Fibroblast of upper back skin (primary cell): ENCODE measurements at places on chromosomes 13 and 19.

GRCh38 chr13:63149375-63149774 is 1733.7 kb upstream of the PCDH20 start:
- no peak for DNase-seq

- no peak for DNase-seq
Observed at GRCh38 chr13:23644126-23644419, 73.9 kb downstream of the TNFRSF19 start.

GRCh38 chr13:65642996-65643395 is 1587.1 kb downstream of the PCDH9 start:
- no peak for DNase-seq

GRCh38 chr19:58408152-58409009 is at the start of gene ZNF584:
ZNF584 (plus strand) TSS chr19:58408649; CDS start chr19:58409148, 499 bp downstream.
- DNase-seq, result peak; percentile 96

DNA sequence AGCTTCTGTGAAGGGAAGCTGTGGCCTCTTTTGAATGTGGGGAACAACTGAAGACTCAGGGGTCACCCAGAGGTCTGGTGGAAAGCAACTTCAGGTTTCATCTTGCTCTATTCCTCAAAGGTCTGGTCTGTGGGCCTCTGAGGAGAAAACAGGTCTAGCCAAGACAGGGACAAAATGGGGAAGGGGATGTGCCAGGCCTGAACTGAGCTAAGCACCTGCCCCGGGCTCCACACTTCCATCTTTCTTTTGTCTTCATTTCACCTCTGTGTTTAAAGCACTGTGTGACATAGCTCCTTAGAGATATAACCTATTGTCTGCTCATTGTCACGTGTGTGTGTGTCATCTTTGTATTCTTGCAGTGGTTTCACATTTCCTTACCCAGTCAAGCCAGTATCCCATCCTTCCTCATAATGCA is 19.9 kb upstream of the GDF15 start:
- DNase-seq, result no peak

- DNase-seq, result no peak
Observed at GRCh38 chr19:18488838-18489626, 32.8 kb downstream of the ELL start.

GRCh38 chr19:7272856-7273578 is 21.2 kb downstream of the INSR start:
- peak; percentile 49 for DNase-seq

DNA sequence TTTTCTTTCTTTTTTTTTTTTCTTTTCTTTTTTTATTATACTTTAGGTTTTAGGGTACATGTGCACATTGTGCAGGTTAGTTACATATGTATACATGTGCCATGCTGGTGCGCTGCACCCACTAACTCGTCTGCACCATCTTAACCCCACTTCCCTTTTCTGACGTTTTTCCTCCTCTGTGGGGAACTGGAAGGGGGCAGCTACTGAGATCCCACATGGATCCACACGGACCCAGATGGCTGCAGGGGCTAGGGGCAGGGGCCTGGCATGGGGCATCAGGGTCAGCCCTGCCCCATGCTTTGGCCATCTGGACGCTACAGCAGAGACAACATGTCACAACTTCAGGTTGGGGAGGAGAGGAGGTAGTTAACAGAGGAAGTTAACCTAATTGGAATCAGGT is 54.3 kb downstream of the RUBCNL start:
- DNase-seq, result no peak

DNA sequence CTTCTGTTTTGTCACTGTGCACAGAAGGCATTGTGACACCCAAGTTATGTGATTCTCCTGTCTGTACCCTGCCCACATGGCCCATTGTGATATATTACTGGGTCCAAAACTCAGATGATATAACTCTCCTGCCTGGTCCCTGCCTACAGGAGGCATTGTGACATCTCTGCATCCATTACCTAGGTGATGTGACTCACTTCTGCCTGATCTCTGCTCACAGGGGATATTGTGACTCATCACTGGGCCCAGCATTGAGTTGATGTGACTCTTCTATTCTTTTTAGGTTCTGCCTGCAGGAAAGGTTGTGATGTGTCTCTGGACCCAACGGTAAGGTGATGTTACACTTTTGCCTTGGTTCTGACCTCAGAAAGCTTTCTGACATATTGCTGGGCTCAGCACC is 67.9 kb upstream of the ZNF724 start:
- no peak for DNase-seq

DNA sequence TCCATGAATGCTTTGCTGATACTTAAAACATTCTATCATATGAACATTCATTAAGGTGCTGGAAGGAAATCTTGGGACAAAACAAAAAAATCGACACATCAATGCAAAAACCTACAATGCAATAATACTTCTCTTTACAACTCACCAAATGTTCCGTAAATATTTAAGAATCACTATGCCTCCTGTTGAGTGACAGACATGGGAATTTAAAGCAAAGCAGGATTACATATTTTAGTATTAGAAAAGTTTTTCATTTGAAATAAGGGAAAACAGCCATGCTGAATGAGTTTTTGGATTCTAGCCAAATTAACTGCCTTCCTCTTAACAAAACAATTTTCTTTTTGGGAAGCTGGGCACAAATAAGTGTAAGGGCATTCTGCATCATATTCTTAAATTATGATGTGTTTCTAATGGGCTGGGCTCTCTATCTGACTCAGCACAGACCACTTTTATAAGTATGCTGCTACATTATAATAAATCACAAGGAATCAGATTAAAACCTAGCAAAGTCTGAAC is 93.7 kb downstream of the RBM26 start:
- no peak for DNase-seq

- DNase-seq, result no peak
Observed at GRCh38 chr19:16335226-16335625, 10.6 kb downstream of the KLF2 start.

GRCh38 chr13:105491345-105491744 is 1044.1 kb downstream of the EFNB2 start:
- no peak for DNase-seq

- DNase-seq, result peak; percentile 62
Observed at GRCh38 chr13:76330761-76331160, 555.4 kb downstream of the KCTD12 start.

- DNase-seq, result peak; percentile 35
Observed at GRCh38 chr13:98478189-98479129, 98.4 kb downstream of the STK24 start.

DNA sequence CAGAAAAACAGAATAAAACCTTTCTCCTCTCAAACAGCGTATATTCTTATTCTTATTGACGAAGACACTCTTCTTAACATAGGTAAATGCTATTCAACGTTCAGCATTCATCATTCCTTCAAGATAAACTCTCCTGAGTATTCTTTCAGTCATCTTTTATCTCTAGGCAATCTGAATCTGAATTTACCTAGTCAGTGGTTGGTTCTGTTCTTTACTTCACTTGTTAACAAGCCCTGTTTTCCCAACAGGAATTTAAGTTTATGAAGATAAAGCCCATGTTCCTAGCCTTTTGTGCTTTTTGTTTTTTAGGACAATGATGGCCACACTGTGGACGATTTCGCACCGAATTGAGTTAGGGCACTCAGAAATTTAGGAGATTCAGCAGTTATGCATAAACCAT is 3.2 kb downstream of the ELF1 start:
- no peak for DNase-seq

- no peak for DNase-seq
Observed at GRCh38 chr19:2548966-2549365, 73.0 kb downstream of the GADD45B start.

DNA sequence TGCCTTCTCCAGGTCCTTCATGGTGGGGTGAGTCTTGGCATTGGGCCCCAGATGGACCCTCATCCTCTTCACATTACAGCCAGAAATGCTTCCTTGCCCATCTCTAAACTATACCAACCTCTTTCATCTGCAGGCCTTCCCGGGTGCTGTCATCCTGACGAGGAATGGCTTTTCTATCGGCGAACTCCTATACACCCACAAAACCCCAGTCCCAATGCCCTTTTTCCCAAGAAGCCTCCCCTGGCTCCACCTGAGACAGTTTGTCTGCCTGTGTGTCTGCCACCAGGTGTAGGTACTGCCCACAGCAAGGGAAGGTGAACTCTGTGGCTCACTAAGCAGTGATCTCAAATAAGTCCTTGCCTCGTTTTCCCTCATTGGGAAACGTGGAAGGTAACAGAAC is 55.3 kb downstream of the PTPRS start:
- no peak for DNase-seq

- DNase-seq, result no peak
Observed at GRCh38 chr13:25625414-25625813, 253.6 kb downstream of the ATP8A2 start.

GRCh38 chr19:49579193-49579592 is 1.2 kb downstream of the NOSIP start:
- no peak for DNase-seq

GRCh38 chr13:26867451-26868091 is 107.0 kb upstream of the GPR12 start:
- DNase-seq, result peak; percentile 18

DNA sequence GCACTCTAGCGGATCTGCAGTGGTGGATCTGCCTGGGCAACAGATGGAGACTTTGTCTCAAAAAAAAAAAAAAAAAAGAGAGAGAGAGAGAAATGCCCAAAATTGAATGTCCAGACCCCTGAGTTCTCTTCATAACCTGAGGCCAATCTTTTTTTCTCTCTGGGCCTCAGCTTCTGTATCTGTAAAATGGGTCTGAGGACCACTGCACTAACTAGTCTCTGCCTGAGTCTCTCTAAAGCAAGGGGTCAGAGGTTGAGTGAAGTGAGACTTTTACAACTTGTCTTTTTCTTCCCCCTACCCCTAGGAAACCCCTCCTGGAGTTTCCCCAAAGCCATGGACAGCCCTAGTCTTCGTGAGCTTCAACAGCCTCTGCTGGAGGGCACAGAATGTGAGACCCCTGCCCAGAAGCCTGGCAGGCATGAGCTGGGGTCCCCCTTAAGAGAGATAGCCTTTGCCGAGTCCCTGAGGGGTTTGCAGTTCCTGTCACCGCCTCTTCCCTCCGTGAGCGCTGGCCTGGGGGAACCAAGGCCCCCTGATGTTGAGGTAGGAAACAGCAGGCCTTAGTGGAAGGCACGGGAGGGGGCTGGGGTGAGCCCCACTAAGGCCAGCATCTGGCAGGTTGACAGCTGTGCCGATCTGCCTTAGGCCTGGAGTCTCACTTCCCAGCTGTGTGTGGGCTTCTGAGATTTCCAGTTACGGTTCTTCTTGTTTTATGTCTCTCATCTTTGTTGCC is 1.8 kb downstream of the TMEM91 start:
- DNase-seq, result peak; percentile 25

DNA sequence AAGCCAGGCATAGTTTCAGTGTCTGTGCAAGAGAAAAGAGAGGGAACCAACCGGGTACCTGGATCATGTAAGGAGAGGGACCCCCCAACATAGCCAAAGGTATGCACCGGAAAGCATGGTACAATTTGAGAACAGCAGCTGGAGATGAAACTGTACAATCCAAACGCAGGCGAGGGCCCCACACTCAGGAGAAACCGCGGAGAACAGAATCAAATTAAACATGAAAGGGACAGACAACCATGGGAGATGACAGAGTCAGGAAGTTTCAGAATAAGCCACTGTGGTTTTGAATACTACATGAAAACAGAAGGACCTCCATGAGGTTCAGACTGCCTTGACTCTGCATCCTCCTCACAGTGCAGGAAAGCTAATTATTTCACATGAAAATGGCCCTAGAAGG is 62.9 kb upstream of the SPATA13 start:
- DNase-seq, result no peak

- DNase-seq, result no peak
Observed at GRCh38 chr19:40266119-40266518, 19.0 kb downstream of the AKT2 start.

- no peak for DNase-seq
Observed at GRCh38 chr19:44735011-44735410, 13.5 kb upstream of the BCL3 start.

DNA sequence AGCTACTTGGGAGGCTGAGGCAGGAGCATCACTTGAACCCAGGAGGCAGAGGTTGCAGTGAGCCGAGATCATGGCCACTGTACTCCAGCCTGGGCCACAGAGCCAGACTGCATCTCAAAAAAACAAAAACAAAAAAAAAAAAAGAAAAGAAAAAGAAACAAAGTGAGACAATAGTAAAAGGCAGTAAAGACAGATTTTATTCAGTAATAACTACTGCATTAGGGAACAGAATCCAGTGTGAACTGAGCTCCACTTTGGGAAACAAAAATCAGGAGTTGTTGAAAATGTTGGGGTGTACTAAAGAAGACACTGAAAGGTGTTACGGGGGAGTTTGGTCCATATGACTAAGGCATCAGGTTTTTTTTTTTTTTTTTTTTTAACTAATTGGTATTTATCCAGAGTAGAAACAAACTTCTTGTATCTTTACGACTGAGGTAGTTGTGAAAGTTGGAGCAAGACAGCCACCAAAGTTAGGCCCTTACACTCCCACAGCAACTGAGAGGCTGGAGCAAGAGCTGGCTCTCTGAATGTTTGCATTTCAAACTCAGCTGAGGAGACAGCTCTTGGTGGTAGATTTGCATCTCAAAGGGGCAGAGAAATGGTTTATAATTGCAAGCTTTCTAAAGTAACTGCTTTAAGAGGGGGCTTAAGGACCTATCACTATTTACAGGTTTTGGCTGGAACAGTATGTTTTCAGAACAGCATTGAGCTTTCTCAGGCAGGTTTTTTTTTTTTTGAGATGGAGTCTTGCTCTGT is 24.2 kb downstream of the ZNF607 start:
- no peak for DNase-seq

- no peak for DNase-seq
Observed at GRCh38 chr13:96181911-96182310, 92.0 kb downstream of the HS6ST3 start.

DNA sequence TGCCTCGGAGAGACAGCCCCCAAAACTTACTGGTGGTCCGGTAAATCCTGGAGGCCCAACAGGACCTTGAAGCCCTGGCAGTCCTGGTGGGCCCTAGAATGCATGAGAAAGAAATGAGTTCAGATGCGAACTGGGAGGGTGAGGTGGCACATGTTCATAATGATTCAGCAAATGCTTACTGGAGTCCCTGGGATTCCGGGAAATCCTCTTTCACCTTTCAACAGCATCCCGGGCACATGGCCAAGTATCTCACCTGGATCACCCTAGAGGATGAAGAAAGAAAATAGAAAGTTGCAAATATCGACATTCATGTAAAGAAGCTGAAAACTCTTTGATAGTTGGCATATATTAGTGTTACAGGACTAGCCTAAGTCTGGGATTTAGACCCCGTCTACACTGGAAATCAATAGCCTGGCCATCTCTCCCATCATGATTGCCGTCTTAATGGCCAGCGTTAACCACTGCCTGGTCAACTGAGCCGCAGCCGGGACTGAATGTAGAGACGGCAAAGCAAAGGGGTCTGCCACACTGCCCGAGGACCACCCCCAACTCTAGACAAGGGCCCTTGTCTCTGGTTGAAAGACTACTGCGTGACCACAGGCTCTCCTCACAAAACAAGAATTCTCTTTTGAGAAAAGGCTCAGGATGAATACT is 96.9 kb downstream of the COL4A1 start:
- DNase-seq, result no peak
